ENCODE measurements at places on chromosomes 1 and 21.

DNA sequence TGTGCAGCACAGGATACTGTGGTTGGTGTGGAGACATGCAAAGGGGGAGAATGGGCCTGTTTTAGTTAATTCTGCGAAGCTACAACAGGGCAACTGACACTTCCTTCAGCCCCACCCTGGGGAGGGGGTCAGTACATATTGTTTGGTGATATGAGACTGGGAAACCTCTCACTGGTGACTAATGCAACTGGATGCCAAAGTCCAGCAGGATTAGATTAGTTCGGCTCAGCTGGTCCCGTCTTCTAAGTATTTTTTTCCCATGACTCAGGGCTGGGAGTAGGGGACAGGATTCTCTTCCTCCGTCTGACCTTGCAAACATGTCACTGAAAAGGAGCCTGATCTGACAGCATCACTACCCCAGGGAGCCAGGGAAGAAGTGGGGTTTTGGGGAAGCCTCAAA, 43.0 kb downstream of the PLXNA2 start:
- DNase-seq, result no peak

DNA sequence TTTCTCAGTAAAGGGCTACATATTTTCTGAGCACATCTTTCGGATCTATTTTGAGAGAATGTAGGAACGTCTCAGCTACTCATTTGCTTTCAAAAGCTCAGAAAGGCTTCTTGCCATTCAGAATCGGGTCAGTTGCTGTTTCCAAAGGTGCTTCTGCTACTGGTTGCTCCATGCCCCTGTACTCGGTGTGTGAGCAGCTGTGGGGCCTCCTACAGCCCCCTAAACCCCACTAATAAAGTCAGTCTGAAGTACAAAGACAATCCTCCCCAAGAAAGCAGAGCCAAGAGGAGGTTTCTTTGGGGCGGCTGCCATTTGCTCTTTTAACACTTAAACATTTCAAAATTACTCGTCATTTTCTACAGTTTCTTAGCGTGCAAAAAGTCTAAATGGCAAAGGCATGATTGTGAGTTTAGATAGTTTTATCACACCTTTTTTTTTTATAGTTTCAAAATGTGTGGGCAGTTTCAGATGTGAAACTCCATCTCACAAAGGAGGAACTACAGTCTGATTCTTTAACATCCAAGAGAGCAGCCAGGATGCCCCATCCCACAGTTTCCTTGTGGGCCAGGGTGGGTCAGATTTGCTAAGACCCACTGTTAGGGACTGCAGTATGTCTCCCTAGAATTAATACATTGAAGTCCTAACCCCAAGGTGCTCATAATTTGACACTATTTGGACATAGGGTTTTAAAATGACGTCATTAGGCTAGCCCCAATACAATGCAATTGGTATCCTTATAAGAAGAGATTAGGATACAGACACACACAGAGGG, 4.1 kb downstream of the RUNX1 start:
- no peak for DNase-seq

GRCh38 chr1:20534659-20535417, 17.5 kb upstream of the FAM43B start:
- DNase-seq, result no peak

DNA sequence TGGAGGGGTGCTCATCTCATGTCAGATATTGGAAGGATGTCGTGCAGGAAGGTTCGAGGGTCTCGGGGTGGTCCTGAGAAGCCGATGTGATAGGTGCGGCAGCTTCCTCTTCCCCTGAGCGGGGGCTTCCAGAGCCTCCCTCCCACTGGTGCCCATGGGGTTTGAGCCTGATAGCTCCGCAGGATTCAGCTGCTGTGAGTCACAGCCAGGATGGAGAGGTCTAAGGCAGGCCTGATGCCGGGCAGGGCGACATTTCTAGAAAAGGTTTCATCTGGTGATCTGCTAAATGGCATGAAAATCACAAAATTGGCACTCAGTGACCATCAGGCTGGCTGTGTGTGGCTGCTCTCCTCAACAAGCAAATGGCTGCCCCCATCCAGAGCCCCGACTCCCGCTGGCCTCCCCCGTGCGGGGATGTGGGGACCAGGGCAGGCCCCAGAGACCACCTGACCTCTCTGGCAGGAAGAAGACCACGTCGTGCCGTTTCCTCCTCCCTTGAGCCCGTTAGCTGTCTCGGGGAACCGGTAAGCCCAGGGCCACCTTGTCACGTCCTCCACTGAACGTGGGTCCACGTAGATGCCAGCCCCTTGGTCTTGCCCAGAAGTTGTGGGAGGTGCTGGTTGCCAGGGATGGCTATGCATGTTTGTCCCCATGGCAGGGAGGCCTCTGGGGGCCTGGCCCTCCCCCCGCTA, 66.1 kb downstream of the SKI start:
- no peak for DNase-seq

GRCh38 chr1:221940631-221941030, 198.7 kb upstream of the DUSP10 start:
- DNase-seq, result no peak

DNA sequence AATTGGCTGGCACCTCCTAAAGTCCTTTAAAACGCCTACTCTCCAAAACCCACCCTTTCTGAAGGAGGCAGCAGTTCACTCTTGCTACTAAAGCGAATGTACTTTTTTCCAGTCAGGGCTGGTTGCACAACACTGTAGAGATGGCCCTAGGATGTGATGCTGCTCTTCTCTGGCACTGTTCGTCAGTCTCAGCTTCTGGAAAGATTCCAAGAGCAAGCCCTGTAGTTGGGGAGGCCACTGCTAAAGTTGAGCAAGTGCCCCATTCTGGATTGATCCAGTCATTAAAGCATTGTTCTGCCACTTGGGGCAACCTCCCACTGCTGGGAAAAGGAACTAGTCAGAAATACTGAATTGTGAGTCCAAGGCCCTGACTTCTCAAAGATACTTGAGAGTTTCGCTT, 28.5 kb upstream of the KCNQ4 start:
- no peak for DNase-seq

- no peak for DNase-seq
These were observed 32.0 kb upstream of the WASF2 start for GRCh38 chr1:27521861-27522431.

- DNase-seq, result no peak
These were observed 18.4 kb downstream of the PRXL2B start for GRCh38 chr1:2604844-2605508.

DNA sequence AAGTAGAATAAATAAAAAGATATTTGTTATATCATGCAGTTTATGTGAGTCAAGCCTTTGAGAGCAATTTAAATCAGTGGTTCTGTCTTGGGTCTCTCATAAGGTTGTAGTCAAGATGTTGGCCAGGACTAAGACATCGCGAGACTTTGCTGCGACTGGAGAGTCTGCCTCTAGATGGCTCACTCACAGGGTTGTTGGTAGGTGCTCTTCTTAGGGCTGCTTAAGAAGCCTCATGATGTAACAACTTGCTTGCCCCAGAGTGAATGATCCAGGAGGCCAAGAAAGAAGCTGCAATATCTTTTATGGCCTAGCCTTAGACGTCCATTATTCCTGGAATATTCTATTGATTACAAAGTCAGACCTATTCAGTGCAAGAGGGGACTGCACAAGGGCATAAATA, 73.1 kb upstream of the CACHD1 start:
- peak; percentile 53 for DNase-seq

DNA sequence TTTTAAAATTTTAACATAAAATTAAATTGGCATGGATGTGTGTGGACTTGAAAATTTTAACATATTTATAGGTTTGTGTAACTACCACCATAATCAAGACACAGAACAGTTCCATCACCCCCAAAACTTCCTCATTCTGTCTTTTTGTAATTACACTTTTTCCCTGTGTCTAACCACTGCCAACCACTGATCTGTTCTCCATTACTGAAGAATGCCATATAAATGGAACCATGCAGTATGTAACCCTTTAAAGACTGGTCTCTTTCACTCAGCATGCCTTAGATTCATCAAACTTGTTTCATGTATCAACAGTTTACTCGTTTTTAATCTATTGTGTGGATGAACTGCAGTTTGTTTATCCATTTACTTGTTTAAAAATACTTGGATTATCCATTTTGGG, 13.0 kb upstream of the AHCYL1 start:
- no peak for DNase-seq

GRCh38 chr1:110083866-110084226, 13.4 kb upstream of the ALX3 start:
- no peak for DNase-seq

DNA sequence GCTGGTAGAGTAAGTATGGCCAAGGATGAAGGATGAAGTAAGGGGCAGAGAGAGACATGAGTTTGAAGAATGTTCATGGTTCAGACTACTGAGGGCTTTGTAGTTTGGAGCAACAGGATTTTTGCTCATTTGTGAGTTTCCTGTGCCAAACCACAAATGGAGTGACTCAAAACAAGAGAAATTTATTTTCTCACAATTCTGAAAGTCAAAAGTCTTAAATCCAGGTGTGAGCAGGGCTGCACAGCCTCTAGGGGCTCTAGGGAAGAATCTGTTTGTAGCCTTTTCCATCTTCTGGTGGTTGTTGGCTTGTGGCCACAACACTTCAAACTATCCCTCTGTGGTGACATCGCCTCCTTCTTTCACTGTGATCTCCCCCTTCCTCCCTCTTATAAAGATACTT, 58.9 kb downstream of the RHOU start:
- DNase-seq, result no peak

DNA sequence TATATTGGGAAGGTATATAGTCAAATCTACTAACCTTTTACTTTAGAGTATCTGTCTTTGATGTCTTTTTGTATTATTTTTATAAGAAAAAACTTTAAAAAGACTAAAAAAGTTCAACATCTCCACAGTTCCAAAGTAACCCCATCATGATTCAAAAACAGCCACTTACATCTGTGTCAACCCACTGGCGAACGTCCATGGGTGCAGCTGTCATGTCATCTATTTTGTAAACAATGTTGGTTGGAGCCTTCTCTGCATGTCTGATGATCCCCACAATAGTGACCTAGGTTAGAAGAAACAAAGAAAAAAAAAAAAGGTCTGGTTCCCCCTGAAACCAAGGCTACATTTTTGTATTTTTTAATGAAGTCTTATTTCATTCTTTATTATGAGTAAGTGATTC, 28.0 kb upstream of the SMPDL3B start:
- DNase-seq, result no peak

DNA sequence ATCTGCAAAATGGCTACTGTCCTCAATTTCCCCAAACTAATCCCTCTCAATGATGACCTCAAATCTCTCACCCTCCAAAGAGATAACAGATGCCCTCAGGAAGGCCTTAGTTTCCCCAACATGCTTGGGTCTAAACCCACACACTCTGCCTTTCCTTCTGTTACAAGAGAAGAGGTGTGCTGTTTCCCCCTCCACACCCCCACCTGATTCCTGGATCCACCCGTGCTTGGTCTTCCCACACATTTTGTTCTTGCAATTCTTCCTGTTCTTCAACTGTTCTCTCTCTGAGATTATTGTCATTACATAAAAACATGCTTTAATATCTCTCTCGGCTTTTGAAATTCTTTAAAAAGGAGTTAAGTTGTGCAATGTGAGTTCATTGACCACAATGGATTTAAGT, 5.7 kb upstream of the CBR3 start:
- DNase-seq, result no peak

GRCh38 chr1:181102841-181103240, 14.3 kb downstream of the IER5 start:
- no peak for DNase-seq

DNA sequence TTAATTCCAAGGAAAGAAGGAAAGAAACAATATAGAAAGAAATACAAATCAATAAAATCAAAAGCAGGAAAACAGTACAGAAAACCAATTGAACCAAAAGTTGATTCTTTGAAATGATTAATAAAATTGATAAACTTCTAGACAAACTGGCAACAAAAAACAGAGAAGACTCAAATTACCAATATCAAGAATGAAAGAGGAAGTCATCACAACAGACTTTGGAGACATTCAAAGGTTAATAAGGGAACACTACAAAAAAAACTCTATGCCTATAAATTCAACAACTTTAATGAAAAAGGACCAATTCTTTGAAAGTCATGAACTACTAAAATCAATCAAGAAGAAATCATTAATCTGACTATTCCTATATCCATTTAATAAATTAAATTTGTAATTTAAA, 329.3 kb upstream of the NR5A2 start:
- no peak for DNase-seq

- peak; percentile 82 for DNase-seq
These were observed 12.6 kb upstream of the RCSD1 start for GRCh38 chr1:167617153-167618147.

- DNase-seq, result peak; percentile 82
These were observed 604.7 kb downstream of the PTPRC start for GRCh38 chr1:199243423-199244061.

- DNase-seq, result no peak
These were observed 9.0 kb downstream of the TMEM61 start for GRCh38 chr1:54989473-54989872.

- DNase-seq, result no peak
These were observed 10.2 kb upstream of the NAV1 start for GRCh38 chr1:201528631-201529252.

DNA sequence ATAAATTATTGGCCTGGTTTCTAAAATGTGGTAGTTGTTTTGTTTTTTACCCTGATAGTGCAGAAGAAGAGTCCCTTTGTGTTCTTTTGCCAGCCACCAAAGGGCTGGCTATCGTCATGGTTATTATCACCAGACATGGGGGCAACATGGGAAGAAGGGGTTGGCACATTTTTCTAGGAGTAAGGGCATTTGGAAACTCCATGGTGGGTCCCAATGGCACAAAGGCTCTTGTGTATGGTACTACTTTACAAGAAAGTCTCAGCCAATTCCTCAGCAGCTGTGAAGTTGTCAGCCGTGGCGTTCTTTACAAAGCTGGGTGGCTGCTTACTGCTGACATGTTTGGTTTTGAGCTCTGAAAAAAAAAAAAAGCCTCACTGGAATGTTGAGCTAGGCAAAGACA, 330.4 kb upstream of the ESRRG start:
- DNase-seq, result no peak

DNA sequence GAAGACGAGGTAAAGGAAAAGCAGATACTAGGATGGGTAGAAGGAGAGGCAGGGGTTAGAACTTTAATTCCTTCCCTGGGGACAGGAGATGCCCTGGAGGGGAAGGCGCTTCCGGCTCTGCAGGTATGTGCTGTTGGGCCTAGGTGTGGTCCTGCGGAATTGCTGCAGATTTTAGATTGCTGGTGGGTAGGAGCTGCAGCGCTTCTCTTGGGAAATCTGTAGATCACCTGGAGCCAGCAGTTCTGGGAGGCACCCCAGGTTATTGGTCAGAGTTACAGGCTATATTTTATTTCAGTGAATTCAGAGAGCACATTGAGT, 1.1 kb downstream of the MGST3 start:
- DNase-seq, result no peak

GRCh38 chr1:205144751-205145150, 23.0 kb upstream of the RBBP5 start:
- DNase-seq, result no peak
